ENCODE measurements at places on chromosomes 12 and 14.

GRCh38 chr14:76708771-76709170 is 52.5 kb upstream of the VASH1 start:
- H3K4me3 ChIP-seq, result no peak overlapping the region
- no peaks in the 10 kb centered on the region for H3K27me3 ChIP-seq
- H3K4me1 ChIP-seq, result no peaks in the 10 kb centered on the region
- H3K27ac ChIP-seq, result no peak overlapping the region
- DNase-seq, result no peak
- H3K36me3 ChIP-seq, result no peaks in the 10 kb centered on the region

DNA sequence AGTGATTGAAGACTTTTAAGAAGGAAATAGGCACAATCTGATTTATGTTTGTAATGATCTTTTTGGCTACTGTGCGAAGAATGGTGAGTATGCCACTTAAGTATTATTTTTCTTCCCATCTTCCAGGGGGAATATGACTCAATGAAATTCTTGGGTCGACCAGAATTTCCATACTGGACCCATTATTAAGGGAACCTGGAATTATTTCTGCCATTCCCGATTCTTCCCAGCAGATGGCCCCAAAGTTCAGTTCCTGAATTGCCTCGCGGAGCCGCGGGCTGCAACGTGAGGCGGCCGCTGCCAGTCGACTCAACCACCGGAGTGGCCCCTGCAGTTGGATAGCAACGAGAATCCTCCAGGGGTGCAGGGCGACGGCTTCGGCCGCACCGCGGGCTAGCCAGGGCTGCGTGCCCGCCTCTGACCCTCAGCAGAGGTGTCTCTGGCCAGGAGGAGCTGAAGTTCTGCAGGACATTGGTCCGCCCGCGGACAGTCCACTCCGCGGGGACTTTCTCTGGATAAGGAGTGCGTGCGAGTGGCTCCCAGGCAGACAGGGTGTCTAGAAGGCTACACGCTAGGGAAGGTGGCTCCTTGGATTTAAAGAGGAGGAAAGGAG is 628 bp upstream of the TSHR start:
- H3K4me1 ChIP-seq, result no peaks in the 10 kb centered on the region
- peak; percentile 81 for DNase-seq
- H3K4me3 ChIP-seq, result peak overlapping the region; percentile 73
- H3K36me3 ChIP-seq, result no peaks in the 10 kb centered on the region
- peaks cover 4% of the 10 kb centered on the region for H3K27me3 ChIP-seq

DNA sequence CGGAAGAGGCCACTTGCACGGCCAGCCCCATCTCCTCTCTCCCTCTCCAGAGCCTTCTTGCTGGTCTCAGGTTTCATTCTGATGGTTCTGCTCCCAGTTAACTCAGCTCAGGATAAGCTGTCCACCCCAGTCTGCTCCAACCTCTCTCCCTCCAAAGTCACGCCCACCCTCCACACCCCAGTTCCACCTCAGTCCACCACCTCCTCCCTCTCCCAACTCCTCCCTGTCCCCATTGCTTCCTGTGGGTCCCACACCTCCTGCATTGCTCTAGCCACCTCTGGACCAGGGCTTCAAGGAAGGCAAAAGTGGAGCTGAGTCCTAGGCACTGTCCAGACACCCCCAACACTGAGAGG is 13.1 kb downstream of the KRT71 start:
- DNase-seq, result no peak
- no peak overlapping the region for H3K4me3 ChIP-seq
- H3K27me3 ChIP-seq, result no peaks in the 10 kb centered on the region

GRCh38 chr12:77591959-77592743 is 238.5 kb upstream of the NAV3 start:
- DNase-seq, result peak; percentile 33
- H3K4me1 ChIP-seq, result no peaks in the 10 kb centered on the region
- no peaks in the 10 kb centered on the region for H3K27me3 ChIP-seq
- no peak overlapping the region for H3K27ac ChIP-seq

GRCh38 chr14:101114726-101115515 is 211.4 kb upstream of the RTL1 start:
- no peaks in the 10 kb centered on the region for H3K27me3 ChIP-seq
- H3K4me1 ChIP-seq, result no peaks in the 10 kb centered on the region
- H3K27ac ChIP-seq, result no peak overlapping the region
- H3K36me3 ChIP-seq, result no peaks in the 10 kb centered on the region

DNA sequence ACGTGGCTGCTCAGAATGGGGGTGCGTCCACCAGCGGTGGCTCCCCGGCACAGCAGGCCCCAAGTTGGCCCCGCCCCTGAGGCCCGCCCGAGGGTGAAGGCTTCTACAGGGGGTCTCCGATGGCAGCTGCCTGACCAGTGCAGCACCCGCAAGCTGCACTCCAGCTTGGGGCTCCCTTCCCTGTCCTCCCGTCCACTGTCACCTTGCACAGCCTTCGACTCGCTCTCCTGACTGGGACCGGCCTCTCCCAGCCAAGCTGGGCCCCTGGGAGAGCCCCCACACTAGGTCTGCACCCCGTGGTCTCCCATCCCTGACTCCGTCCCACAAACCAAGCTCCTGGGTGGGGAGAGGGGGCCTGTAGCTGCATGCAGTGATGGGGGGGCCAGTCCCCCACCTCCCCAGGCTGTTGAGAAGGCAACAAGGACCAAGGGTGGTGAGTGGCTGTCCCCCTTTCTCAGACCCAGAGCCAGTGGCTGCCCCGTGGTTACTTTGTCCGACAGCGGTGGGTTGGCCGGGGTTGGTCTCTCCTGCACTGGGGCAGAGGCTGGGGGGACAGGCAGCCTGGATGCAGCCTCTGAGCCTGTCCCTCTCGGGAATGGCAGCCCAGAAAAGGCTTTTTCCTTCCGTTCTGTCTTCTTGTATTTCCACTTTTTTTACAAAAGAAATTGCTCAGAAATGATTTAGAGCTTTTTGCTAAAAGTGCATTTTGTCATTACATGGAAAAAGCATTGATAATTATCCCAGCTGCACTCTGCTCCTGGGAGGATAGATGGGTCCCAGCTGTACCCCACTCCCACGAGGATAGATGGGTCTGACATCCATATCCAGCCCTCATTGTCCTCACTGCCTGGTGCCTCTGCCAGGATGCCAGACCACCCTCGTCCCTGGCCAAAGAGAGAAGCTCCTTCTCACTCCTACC is 217.0 kb downstream of the KIF26A start:
- no peaks in the 10 kb centered on the region for H3K4me1 ChIP-seq
- peak; percentile 25 for DNase-seq
- H3K4me3 ChIP-seq, result no peak overlapping the region
- no peaks in the 10 kb centered on the region for H3K27me3 ChIP-seq

DNA sequence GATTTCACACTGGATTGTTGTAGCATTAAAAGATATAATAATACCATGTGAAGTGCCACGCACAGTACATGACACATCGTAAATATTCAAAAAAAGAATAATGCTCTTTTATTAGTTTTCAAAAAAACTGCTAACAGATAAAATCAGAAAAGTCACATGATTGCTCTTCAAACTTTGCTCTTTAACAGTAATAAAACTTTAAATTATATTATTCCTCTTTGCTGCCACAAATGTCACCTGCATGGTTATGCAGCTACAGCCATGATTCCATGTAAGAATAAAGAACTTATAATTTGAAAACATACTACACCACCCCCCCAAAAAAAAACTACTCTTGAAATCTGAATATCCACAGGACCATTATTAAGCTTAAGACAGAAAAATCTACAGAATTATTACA is 90.0 kb downstream of the SLC2A13 start:
- no peak overlapping the region for H3K4me3 ChIP-seq
- no peak for DNase-seq
- peaks cover 4% of the 10 kb centered on the region for H3K4me1 ChIP-seq

DNA sequence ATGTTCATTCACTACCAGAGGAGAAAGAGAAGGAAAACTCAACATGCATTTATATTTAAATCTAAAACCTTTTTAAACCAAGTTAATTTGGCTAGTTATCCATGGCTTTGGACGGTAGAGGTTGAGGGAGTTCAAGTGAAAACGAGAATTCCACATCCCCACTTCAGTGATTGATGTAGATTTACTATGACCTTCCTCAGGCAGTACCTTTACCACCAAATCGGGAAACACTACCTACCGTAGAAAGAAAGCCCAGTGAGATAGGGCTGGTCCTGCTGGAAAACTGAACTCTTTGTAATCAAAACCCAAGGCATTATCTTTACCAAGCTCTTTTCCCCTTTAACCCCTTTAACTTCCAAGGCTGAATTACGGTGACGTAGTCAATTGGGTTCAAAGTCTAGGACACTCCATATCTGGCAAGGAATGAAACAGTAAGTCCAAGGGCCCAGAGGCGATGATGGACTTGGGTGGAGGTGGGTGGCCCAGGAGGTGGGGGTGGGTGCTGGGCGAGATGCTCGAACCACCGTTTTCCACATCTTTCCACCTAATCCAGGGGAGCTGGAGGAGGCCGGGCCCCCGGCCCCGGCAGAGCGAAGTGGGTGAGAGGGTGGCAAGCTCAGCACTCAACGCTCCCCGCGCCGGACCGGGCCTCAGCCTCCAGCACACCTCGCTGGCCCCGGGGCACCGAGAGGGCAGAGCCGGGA is 618 bp downstream of the SEC23A start:
- no peaks in the 10 kb centered on the region for H3K27me3 ChIP-seq
- no peak overlapping the region for H3K27ac ChIP-seq
- H3K36me3 ChIP-seq, result peaks cover 4% of the 10 kb centered on the region

GRCh38 chr12:126685636-126686035 is 1581.3 kb upstream of the TMEM132C start:
- H3K36me3 ChIP-seq, result peaks cover 30% of the 10 kb centered on the region
- no peak overlapping the region for H3K4me3 ChIP-seq
- H3K27me3 ChIP-seq, result no peaks in the 10 kb centered on the region
- H3K27ac ChIP-seq, result no peak overlapping the region
- H3K4me1 ChIP-seq, result no peaks in the 10 kb centered on the region
- DNase-seq, result no peak

DNA sequence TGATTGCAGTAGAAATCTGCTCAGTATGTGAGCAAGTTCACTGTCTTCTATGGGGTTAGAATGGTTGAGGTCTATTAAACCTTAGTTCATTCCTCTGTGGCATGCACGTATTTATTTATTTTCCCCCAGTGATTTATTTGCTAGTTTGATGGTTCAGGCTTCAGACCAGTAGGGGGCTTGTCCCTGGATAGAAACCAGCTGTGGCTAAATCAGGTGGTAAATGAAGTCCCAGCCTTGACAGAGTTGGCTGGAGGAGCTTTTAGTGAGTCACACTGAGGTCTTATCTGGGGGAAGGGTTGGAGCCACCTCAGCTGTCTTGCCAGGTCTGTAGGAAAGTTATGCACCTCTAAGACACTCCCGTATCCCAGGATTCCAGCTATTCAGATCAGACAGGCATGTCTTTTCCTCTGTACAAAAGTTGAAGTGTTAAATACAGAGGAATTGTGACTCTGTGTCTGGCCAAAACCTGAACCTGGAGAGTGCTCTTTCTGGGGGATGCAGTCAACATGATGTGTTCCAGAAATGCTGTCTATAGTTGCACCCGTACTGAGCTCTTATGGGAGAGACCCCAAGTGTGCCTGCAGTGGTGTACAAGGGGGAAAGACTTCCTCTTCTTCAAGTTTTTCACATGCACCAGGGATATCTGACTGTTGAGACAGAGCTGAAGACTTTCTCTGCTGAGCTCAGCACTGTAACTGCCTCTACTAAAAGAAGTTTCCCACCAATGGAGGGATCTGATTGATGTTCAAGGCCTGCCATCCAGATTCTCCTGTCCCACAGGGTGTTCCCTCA is 1322.1 kb downstream of the TMEM121 start:
- no peaks in the 10 kb centered on the region for H3K27me3 ChIP-seq
- no peak overlapping the region for H3K27ac ChIP-seq
- no peak overlapping the region for H3K4me3 ChIP-seq
- no peaks in the 10 kb centered on the region for H3K4me1 ChIP-seq
- no peaks in the 10 kb centered on the region for H3K36me3 ChIP-seq

GRCh38 chr14:83164016-83164415 is 1630.4 kb upstream of the SEL1L start:
- H3K27ac ChIP-seq, result no peak overlapping the region
- no peak for DNase-seq
- no peaks in the 10 kb centered on the region for H3K36me3 ChIP-seq
- no peak overlapping the region for H3K4me3 ChIP-seq
- H3K27me3 ChIP-seq, result no peaks in the 10 kb centered on the region

DNA sequence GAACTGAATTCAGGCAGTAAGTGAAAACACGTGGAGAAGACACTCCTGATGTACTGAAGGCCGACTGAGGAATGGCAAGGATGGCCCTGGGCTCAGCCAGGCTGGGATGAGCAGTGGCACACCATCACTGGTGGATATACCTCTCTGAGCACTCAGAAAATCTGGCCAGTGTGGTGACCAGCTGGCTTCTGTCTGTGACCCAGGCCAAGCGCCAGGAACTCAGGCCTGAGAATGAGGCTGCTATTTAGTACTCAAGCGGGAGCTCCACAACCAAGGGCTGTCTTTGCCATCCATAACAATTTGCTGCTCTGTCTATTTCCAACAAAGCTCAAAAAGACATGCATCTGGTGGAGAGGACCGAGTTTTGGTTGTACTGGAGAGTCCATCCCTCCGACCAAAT is 586.3 kb downstream of the BCL11B start:
- no peak for DNase-seq
- H3K27me3 ChIP-seq, result no peaks in the 10 kb centered on the region
- no peak overlapping the region for H3K27ac ChIP-seq
- no peaks in the 10 kb centered on the region for H3K4me1 ChIP-seq

GRCh38 chr12:127723251-127723650 is 543.7 kb upstream of the TMEM132C start:
- no peak for DNase-seq
- H3K4me1 ChIP-seq, result no peaks in the 10 kb centered on the region
- H3K4me3 ChIP-seq, result no peak overlapping the region

DNA sequence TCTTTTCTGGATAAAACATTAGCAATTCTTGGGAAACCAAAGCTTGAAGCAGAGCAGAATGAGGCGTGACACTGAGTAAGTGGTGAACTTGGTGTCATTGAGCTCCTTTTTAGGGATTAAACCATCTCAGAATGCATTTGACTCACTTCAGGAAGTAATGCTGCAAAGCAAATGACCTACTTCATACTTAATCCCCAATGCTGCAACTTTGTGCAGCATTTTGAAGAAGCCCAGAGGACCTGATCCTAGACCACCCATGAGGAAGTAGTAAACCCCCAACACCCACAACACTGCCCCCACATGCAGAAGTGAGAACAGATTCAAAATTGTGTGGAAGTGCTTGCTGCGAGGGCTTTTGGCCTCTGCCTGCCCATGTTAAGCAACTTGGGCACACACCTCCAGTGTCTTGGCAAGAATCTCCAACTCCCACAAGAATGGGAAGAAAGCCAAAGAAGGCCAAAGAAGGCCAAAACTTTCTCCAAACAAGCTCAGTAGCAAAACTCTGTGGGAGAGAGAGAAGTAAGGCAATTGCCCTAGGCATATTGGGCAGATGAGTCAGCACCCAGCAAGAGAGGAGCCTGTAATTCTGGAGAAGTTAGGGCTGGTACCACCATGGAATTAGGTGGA is 69.2 kb upstream of the ETV6 start:
- H3K27ac ChIP-seq, result no peak overlapping the region
- H3K4me3 ChIP-seq, result no peak overlapping the region
- H3K36me3 ChIP-seq, result no peaks in the 10 kb centered on the region
- DNase-seq, result no peak
- H3K27me3 ChIP-seq, result no peaks in the 10 kb centered on the region

Data from H9 (cell line).